Stimulated activated CD8-positive, alpha-beta memory T cell treated with anti-CD3 and anti-CD28 coated beads, Interleukin-7, amount 100 ng/mL, for 24 hours (primary cell): ENCODE measurements at places on chromosomes 2 and 18.

DNA sequence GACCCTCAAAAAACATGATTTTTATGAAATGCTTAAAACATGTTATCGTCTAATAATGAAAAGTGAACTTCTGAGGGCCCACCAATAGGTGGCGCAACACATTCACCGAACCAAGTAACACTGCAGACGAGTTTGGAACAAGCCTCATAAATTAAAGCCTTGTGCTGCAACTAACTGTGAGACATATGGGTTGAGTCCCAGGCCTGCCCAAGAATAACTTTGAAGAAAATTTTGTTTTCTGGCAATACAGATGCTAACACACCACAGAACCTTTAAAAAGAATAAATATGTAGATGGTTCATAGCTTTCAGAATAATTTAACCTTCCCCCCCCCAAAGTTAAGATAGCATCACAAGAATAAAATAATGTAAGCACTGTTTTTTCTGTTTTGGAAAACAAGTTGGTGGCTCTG is 285.9 kb downstream of the RNF144A start:
- peak; percentile 28 for DNase-seq

GRCh38 chr2:217824223-217824622 is 178.6 kb downstream of the TNS1 start:
- no peak for DNase-seq

DNA sequence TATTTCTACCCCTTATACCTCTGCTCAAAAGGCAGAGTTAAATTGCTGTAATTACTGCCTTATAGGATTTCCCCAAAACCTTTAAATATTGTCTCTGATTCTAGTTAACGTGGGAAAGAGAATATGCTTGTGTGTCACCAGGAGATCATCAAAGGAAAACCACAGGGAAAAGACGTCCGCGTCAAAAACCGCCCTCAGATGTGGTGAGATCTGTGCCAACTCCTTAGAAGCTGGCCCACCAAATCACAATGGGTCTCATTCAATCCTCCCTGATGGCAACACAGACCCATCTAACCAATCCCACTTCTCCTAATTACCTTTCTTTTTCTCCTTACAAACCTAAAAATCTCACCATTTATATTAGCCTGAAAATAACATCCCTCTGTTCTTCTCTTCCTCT is 25.4 kb downstream of the VPS54 start:
- DNase-seq, result no peak

DNA sequence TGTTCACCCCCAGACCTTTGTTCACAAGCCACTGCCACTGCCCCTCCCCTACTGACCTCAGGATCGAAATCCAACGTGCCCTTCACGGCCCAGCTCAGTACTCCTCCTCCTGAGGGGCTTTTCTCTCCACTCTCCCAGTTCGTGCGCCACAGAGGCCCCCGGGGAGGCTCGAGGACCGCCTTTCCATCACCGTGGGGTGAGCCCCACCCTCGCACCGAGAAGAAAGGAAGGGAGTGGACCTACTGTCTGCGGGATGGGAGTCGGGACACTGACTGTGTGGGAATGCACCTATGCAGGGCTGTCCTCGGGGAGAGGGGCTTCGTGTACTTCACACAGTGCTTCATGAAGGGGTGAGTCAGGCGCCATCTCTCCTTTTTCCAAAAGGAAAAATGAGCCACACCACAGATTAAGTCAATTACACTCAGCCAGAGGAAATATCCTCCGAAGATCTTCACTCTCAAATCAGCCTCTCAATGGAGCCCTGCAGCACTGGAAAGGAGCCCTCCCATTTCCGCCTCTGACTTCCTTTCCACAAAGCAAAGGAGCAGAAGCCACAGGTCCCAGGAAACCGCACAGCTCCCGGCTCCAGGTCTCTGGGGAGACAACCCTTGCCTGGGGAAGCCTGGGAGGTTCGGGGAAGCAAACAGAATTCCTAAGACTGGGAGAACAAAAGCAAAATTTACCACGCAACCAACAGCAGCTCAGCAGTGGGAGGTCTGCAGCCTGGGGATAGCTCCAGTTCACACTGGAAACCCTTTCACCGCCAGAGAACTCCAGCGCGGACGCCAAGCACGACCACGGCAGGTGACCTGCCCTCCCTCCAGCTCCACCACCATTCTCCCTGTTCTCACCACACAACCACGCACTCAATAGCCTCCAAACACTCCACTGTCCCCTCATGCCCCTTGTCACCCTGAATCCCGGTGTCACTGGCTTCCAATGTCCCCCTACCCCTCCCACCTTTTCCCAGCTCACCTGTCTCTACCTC is 21.6 kb downstream of the ADCY3 start:
- no peak for DNase-seq

DNA sequence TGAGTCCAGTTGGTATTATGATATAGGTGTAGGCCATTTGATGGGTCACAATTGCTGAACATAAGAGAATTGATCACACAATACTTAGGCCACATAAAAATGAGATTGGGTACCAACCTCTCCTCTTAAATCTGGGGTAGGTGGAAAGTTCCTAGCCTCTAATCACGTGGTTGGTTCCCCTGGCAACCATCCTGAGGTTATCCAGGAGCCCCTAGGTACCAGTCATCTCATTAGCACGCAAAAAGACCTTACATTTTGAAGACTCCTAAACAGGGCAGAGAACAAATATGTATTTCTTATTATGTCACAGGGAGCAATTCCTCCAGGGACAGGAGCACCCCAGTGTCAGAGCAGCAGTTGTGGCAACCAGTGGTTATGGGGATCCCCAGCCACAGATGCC is 12.7 kb upstream of the SELENOI start:
- no peak for DNase-seq

GRCh38 chr2:72914589-72915319 is 2.6 kb upstream of the EMX1 start:
- DNase-seq, result no peak

GRCh38 chr2:171407030-171407675 is 26.6 kb downstream of the METTL8 start:
- DNase-seq, result no peak
